ENCODE measurements at places on chromosomes 1 and 21.

GRCh38 chr1:171753685-171754352, 12.0 kb upstream of the VAMP4 start:
- no peak for DNase-seq

DNA sequence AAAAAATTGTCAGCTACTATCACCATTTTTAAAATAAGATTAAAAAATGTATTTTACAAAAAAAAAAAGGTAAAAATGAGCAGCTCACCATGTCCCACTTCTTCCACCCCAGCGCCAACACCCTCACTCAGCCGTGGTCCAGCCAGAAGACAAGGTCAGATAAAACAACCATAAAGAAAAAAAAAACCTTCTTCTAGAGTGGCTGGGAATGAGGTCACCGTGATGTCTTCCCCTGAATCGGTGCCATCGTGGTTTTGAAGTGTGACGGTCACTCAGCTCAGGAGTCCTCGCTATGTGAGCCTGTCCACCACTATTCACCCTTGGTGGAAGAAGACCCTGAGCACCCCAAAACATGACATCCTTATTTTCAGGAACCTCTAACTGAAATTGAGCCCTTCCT, 38.1 kb downstream of the B3GALT5 start:
- no peak for DNase-seq

- no peak for DNase-seq
These were observed 556 bp downstream of the IFI44 start for GRCh38 chr1:78650114-78650660.

DNA sequence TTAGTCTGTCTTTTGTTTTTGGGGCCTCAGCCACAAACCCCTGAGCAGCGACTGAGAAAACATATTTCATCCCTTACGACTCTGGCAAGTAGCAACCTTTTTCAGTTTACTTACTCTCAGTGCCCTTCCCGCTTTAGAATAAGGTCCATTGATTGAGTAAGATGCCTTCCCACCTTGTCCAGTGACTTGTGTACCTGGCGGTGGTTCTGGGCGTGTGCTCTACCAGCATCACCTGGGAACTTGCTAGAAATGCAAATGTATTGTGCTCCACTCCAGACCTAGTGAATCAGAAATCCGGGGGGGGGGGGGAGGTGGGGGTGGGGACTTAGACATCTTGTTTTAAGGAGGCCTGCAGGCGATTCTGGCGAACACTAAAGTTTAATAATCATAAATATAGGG, 72.1 kb downstream of the S1PR1 start:
- no peak for DNase-seq

DNA sequence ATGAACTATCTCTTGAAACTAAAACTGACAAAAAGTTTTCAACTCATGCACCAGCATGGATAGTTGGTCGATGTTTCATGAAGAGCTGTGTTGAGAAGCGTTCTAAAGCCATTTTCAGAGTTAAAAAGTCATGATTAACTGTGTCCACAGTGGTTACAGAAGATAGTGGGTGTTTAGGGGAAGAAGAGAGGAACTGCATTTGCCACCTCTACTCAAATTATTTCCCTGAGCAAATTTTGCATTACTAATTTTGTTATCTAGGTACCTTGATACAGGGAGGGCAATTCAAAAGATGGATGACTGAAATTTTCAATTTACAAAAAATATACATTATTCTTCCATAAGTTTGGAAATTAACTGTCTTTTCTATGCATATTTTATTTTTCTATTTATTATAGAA, 15.5 kb downstream of the SAMSN1 start:
- no peak for DNase-seq

DNA sequence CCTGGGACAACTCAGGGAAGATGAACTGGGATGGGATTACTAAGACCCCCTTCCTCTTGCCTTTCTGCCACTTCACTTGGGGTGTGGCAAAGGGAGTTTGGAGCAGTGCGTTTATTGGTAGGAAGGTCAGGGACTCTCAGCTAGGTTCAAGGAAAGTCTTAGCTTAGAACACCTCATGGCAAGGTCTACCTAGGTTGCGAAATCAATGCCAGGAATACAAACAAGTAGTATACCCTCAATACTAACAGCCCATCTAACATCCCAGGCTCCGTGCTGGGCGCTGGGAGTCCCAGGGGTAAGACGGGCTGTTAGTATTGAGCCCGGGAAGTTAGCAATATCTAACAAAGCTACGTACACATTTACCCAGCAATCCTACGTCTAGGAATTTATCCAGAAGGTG, 4.7 kb downstream of the ATP2B4 start:
- DNase-seq: no peak

- DNase-seq: no peak
These were observed 19.2 kb downstream of the C1orf87 start for GRCh38 chr1:60054374-60054773.

DNA sequence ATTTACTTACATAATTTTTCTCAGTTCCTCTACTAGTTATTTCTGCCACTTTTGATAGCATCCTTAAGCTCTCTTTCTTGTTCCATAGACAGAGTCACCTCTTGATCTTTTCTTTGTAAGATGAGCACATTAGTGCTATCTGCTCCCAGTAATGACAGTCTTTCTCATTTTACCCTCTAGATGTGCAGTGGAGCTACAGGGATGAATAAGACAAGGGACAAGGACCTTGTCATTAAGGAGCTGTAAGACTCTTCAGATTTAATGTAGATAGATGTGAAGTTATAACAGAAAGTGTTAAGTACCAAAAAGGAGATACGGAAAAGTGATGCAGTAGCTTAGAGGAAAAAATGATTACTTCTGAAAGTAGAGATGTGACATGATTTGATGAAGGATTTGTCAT, 20.4 kb downstream of the SCP2 start:
- no peak for DNase-seq

GRCh38 chr1:205922314-205922713, 20.9 kb downstream of the SLC26A9 start:
- DNase-seq: no peak

GRCh38 chr1:175628548-175629317, 114.7 kb downstream of the TNR start:
- DNase-seq: no peak

DNA sequence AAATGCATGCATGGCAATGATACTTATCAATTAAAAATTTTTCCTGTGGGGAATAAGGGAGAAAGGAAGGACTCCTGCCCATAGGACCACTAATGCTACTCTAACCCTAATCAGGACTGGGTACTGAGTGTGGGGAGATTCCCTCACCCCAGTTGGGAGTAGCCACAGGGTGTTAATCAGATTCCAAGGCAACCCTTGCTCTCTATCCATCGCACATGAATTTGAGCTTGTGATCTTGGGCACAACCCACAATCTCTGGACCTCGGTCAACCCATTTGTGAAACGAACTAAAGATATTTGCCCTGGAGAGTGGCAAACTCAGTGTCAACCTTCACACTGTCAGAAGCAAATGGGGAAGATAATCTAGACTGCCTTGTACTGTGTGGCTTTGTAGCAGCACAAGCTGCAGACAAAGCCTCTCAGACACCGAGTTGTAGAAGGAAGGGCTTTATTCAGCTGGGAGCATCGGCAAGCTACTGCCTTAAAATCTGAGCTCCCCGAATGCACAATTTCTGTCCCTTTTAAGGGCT, 69.5 kb downstream of the SERINC2 start:
- DNase-seq: no peak

DNA sequence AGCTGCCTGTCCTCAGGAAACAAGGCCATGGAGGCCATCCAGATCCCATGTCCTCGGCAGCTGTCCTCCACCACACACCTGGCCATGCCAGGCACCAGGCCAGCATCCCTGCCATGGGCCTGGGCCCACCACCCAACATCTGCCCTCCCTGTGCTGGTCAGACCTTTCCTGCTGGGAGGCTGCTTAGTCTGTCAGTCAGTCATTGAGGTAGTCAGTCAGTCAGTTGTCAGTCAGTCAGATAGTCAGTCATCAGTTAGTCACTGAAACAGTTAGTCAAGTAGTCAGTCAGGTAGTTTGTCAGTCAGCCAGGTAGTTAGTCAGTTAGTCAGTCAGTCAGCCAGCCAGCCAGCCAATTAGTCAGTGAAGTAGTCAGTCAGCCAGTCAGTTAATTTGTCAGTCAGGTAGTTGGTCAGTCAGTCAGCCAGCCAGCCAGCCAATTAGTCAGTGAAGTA, 17.2 kb downstream of the KRTAP10-1 start:
- DNase-seq: no peak

GRCh38 chr1:26994020-26994786, 711 bp downstream of the TRNP1 start:
- DNase-seq: no peak

DNA sequence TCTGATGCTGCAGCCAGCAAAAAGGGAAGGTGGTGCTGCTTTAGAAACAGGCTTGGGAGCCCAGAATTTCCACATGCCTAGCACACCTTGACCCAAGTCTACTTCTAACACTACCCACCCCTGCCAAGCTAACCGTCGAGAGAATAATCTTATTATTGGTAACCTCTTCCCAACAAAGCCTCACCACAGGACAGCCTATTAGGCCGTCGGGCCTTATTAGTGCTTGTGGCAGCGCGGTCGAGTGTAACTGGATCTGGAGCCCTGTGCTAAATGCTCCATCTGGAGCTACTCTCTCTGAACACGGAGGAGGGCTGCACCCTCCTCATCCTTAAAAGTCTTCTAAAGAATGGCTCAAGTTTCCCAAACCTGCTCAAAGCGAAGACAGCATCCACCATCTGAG, 165.5 kb upstream of the NFIA start:
- no peak for DNase-seq
